ENCODE measurements at places on chromosomes 12 and 14.

- DNase-seq: no peak
Measured at GRCh38 chr12:16949371-16949770, 343.4 kb upstream of the LMO3 start.

- DNase-seq: no peak
Measured at GRCh38 chr12:31310488-31310887, 15.5 kb downstream of the SINHCAF start.

DNA sequence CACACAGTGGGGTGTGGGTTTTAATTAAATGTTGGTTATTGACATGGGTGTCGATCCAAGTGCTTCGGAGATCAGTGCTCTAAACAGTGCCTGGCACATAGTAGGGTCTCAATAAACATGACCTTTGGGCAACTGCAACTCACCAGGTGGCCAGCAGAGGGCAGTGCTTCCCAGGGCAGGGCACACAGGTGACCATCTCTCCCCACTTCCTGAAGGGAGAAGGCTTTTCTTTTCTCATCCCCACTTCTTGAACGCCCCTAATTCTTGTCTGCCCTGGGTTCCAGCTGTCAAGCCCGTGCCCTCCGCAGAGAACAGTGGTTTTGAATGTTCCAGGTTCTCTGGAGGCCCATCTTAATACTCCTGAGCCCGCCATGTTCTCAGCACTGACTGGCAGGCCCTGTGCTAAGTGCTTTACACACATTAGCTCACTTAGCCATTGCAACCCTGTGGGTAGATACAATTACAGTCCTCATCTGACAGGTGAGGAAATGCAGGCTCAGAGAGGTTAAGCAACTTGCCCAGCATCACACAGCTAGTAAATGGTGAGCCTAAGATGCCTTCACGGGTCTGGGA lies 16.3 kb downstream of the RAPGEF3 start:
- no peak for DNase-seq

- DNase-seq: no peak
Measured at GRCh38 chr14:92481386-92481785, 32.2 kb upstream of the RIN3 start.

DNA sequence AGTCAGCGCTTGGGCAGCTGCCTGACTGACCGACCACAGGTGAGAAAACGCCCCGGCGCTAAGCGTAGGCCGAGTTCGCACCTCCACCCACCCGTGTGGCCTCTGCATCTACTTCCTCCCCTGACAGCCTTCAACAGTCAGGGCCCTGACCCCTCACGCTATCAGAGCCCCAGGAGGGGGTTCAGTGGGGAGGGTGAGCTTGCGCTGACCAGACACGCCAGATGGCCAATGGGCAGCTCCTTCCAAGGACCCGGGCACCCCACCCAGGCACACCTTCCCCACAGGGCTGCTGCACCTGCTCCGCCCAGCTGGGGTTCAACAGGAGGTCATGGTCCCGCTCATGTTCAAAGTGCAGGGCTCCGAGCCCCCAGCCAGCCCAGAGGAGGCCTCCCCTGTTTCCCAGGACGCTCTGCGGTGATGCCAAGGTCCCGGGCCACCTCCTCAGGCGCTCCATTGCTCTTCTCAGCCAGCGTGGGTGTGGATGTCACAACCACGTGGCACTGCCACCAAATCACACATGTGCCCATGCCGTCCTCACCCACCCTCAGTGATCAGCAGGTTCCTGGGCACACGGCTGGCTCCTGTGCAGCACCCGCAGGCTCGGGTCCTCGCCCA lies 48.7 kb upstream of the BCL11B start:
- DNase-seq: no peak

GRCh38 chr12:47033081-47033480 lies 46.3 kb upstream of the PCED1B start:
- DNase-seq: no peak

DNA sequence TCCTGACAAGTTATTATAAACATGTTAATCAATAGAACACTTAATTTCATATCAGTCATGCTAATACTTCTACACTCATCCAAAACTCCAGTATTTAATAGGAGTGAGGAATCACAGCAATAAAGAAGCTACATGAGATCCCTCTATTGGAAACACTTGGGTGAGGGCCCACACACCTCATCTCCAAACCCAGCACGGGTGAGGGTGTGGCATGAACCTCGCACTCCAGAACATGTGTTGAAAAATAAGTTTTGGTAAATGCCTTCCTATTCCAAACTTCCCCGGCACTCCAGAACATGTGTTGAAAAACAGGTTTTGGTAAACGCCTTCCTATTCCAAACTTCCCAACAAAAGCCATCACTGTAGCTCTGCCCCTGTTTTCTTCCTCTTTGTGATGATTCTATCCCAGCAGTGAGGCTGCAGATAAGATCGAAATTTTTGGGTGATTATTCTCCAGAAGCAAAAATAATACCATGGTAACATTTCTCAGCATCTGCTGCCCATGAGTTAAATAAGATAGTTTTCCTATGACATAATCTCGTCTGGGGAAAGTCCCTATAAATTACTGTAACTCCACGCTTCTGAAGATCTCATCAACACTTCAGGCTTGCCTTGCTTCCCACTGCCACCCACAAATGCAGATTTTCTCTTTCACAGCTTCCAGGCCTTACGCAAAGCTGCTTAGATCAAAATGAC lies 24.4 kb upstream of the PTPRB start:
- no peak for DNase-seq

Data from right renal cortex interstitium (tissue), 3 donors.